Uterine smooth muscle cell (primary cell): ENCODE measurements at places on chromosomes 3 and 15. TPM values are rescaled to one million over a fixed set of nuclear protein-coding genes. Genes with fewer than 3 reads are reported as not detected.

ALDH1L1 gene
- total RNA-seq: 0.25 TPM in 1 of 2 replicates, not detected in the other

ISLR gene
- total RNA-seq: 30.2 and 39.7 TPM in 2 replicates

PARP3 gene
- total RNA-seq: 17.6 and 23.5 TPM in 2 replicates

KCNMB3 gene
- total RNA-seq: 1.2 and 1.5 TPM in 2 replicates

SEMA6D gene
- total RNA-seq: 4.2 and 4.5 TPM in 2 replicates

NEK10 gene
- total RNA-seq: 1.7 and 7.0 TPM in 2 replicates

KIF15 gene
- total RNA-seq: 7.4 and 27.2 TPM in 2 replicates

SV2B gene
- under 0.01 and 0.12 TPM in 2 replicates for total RNA-seq

DPH6 gene
- 11.7 and 27.6 TPM in 2 replicates for total RNA-seq

SLTM gene
- 80.7 and 99.8 TPM in 2 replicates for total RNA-seq

SMAD6 gene
- 11.0 and 11.3 TPM in 2 replicates for total RNA-seq

TGM5 gene
- total RNA-seq: not detected in 2 replicates

SCAMP5 gene
- total RNA-seq: 0.44 and 2.0 TPM in 2 replicates

ASB14 gene
- under 0.01 TPM in 1 of 2 replicates, not detected in the other for total RNA-seq

REC114 gene
- total RNA-seq: not detected in 2 replicates

SPRED1 gene
- 47.0 and 56.8 TPM in 2 replicates for total RNA-seq

CCR1 gene
- 0.87 and 2.7 TPM in 2 replicates for total RNA-seq

MITF gene
- total RNA-seq: 23.7 and 26.5 TPM in 2 replicates

A4GNT gene
- total RNA-seq: not detected in 2 replicates

CADPS gene
- total RNA-seq: 11.9 and 32.5 TPM in 2 replicates

CCR8 gene
- not detected in 2 replicates for total RNA-seq

GOLGA8J gene
- under 0.01 and 0.11 TPM in 2 replicates for total RNA-seq

KPNA1 gene
- 34.5 and 54.9 TPM in 2 replicates for total RNA-seq

TRPM1 gene
- total RNA-seq: not detected in 2 replicates

C3orf70 gene
- 0.75 and 1.4 TPM in 2 replicates for total RNA-seq

P2RY14 gene
- total RNA-seq: not detected in 2 replicates

LINGO1 gene
- total RNA-seq: not detected in 2 replicates

LMCD1 gene
- 13.4 and 35.6 TPM in 2 replicates for total RNA-seq

CACNA2D3 gene
- total RNA-seq: not detected in 2 replicates
